HEK293T (cell line): ENCODE measurements at places on chromosomes 12 and 14.

- DNase-seq: no peak
Observed at GRCh38 chr12:120801146-120801545, 75.5 kb downstream of the ACADS start.

GRCh38 chr12:75837700-75838099 is 193.9 kb downstream of the PHLDA1 start:
- DNase-seq: no peak

- DNase-seq: no peak
Observed at GRCh38 chr14:104294983-104295680, 156.7 kb downstream of the KIF26A start.

DNA sequence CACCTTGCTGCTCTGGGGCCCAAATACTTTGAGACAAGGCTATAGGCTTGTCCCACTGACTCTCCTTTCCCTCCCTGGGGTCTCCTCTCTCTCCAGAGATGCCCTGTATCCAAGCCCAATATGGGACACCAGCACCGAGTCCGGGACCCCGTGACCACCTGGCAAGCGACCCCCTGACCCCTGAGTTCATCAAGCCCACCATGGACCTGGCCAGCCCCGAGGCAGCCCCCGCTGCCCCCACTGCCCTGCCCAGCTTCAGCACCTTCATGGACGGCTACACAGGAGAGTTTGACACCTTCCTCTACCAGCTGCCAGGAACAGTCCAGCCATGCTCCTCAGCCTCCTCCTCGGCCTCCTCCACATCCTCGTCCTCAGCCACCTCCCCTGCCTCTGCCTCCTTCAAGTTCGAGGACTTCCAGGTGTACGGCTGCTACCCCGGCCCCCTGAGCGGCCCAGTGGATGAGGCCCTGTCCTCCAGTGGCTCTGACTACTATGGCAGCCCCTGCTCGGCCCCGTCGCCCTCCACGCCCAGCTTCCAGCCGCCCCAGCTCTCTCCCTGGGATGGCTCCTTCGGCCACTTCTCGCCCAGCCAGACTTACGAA is 3.1 kb downstream of the NR4A1 start:
- DNase-seq: no peak

GRCh38 chr12:24839268-24839791 is 109.6 kb downstream of the BCAT1 start:
- no peak for DNase-seq

DNA sequence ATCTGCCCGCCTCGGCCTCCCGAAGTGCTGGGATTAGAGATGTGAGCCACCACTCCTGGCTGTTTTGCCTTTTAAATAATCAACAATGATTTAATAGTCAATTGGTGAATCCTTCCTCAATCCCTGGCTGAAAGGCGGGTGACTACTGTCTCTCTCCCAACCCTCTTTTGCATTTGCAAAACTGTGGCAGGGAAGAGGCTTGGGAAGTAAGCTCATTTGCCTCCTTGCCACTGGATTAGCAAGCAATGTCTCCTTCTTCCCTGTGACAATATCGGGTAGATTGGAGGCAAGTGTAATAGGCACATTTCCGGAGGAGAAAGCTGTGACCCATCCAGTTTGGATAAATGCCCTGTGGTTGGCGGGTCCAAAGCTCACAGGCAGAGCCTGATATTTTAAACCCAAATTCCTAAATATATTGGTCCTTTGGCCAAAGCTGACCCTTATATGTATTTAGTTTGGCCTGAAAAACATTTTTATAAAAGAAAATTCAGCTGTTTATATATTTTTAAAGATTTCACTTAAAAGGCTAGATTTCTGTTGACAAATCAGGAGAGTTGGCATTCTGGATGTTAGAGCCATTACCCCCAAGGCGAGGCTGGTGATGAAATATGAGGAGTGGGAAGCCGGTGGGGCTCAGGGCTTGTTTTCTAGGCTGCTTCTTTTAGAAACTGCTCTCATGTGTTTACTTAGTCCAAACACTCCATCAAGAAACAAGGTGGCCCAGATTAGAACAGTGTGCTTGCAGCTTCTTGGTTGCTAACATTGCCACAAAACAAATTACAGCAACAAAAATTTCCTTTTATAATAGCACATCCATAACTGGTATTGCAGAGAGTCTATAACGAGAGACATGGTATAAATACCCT is 646.9 kb upstream of the TMEM132C start:
- no peak for DNase-seq

- no peak for DNase-seq
Observed at GRCh38 chr14:89356496-89356895, 60.5 kb downstream of the FOXN3 start.

- DNase-seq: no peak
Observed at GRCh38 chr12:73277971-73278370, 1005.8 kb downstream of the TRHDE start.

DNA sequence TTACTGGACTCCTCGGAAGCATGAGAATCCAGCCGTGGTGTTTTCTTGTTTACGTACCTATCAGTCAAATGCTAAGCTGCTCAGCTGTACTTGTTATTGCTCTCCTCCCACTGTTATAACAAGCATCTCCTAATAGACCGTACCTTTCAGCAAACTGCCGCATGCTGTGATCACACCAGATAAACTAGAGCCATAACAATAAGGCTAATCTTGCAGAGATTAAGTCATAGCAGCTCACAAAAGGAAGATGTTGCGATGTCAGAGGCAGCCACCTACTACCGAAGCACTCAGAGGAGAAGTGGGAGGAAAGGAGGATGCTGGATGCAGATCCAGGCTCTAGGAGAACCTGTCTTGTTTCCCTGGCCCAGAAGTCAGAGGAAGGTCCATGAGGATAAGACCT is 196.0 kb downstream of the GALC start:
- DNase-seq: no peak

GRCh38 chr14:105890474-105891220 is 364.3 kb downstream of the TMEM121 start:
- DNase-seq: no peak

- DNase-seq: no peak
Observed at GRCh38 chr12:110528277-110528839, 26.2 kb downstream of the RAD9B start.

GRCh38 chr14:54083549-54084239 is 127.1 kb upstream of the BMP4 start:
- no peak for DNase-seq

- no peak for DNase-seq
Observed at GRCh38 chr12:118126119-118126757, 9.7 kb upstream of the PEBP1 start.

- no peak for DNase-seq
Observed at GRCh38 chr12:114221957-114222630, 183.8 kb downstream of the TBX5 start.

- DNase-seq: no peak
Observed at GRCh38 chr12:27580561-27581330, 56.7 kb downstream of the PPFIBP1 start.

- no peak for DNase-seq
Observed at GRCh38 chr12:94239332-94239993, 91.1 kb downstream of the PLXNC1 start.

DNA sequence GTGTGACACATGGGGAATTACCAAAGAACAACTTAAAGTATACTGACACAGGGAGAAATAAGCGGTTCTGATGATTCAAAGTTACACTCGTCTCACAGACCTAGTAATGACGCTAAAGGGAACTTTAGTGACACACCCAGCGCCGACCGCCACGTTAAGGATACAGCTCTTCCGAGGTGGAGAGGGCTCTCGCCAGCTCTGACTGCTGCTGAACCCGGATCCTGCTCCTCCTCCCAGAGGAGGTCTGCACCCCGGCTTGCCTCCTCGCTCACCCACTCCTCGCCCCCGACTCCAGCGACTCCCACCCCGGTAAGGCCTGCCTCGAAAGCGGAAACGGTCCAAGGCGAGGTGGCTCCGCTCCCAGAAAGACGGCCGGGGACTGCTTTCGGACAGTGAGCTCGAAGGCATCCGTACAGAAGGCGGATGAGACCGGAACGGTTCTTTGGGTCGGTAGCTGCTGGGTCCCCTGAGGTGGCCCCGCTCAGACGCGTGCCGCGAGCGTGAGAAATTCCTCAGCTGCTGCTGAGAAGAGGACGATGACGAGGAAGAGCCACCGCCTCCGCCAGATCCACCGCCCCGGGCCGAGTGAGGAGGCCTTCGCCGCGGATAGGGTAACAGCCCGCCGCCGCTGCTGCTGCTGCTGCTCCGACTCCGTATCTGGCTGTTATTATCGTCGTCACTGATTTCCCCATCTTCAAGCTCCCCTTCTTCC is 643 bp downstream of the ZFC3H1 start:
- DNase-seq: peak; percentile 26

- no peak for DNase-seq
Observed at GRCh38 chr14:61150851-61151250, 130.3 kb downstream of the TMEM30B start.

- DNase-seq: no peak
Observed at GRCh38 chr12:103688376-103689063, 101.4 kb downstream of the STAB2 start.

GRCh38 chr12:58969237-58969636 is 48.9 kb upstream of the LRIG3 start:
- DNase-seq: no peak

GRCh38 chr14:23162800-23163199 is 20.7 kb downstream of the SLC7A8 start:
- DNase-seq: no peak

- no peak for DNase-seq
Observed at GRCh38 chr12:49972129-49972528, 618 bp upstream of the AQP6 start.

DNA sequence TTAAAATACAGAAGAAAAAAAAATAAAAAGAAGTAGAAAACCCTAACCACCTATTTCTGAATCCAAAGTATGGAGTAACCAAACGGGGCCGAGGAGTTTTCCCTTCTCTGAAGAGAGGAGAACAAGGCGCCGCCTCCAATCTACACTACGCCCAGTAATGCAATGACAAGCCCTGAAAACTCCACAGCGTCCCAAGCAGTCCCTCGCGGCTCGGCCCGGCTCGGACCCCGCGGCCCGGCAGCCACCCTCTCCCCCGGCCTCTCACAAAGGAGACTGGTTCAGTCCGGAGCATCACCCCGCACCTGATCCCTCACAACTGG is 371 bp downstream of the CHD8 start:
- no peak for DNase-seq

DNA sequence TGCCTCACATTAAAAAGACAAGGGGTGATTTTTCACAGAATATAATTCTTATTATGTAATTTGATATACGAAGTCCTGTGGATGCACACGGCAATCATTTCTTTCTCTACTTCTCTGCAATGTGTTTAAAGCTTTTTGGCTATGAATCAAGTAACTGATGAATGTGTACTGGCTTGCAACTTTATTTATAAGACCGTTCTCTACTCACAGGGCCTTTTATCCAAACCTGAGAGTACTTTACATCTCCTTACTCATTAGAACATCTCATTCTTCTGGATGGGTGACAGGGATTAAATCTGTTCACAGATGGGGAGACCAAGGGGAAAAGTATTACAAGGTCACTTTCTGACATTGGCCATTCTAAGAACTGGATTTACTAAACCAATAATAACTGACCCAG is 215.8 kb upstream of the DIO2 start:
- DNase-seq: no peak

DNA sequence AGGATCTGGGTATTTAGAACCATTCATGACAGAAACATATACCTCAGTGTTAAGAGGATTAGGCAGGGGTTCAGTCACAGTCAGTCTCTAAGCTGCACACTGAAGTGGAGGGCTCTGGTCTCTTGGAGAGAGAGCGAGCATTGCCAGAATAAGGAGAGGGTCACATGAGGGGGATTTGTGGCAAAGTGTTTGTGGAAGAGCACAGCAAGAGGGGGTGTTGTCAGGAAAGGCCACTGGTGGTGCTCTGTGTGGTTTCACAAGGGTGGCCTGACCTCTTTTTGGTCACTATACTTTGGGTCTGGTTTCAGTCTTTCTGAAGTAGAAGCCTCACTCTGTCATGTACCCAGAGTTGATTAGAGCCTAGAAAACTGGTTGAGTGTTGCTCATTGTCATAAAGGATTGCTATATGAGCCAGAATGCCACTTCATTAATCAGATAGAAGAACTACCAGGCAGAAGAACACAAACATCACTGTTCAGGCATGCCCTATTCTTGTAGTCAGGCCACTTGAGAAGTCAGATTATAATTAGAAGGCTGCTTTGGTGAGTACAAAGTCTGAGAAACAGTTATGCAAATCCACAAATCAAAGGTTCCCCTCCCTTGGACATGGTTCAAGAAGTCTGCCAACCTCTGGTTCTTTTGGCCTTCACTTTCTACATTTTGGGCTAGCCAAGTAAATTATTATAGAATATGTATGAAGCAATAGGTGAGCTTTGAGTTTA is 8.4 kb downstream of the TMEM19 start:
- DNase-seq: no peak

- no peak for DNase-seq
Observed at GRCh38 chr12:46382408-46382963, 9.9 kb upstream of the SLC38A2 start.

DNA sequence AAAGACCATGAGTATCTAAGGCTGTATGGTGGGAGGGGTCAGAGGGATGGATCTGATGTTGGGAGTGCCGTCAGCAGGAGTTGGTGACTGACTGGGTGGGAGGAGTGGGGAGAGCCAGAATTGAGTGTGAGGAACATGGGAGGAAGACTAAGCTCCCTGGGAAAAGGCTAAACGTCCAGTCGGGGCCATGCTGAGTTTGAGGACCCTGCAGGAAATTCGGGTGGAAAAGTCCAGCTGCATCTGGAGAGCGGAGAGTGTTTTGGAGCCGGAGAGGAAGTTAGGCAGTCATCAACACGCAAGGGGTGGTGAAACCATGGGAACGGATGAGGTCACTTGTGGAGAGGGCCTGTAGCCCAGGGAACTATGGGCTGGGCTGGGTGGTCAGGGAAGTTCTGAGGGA is 60.9 kb downstream of the ELK3 start:
- no peak for DNase-seq

DNA sequence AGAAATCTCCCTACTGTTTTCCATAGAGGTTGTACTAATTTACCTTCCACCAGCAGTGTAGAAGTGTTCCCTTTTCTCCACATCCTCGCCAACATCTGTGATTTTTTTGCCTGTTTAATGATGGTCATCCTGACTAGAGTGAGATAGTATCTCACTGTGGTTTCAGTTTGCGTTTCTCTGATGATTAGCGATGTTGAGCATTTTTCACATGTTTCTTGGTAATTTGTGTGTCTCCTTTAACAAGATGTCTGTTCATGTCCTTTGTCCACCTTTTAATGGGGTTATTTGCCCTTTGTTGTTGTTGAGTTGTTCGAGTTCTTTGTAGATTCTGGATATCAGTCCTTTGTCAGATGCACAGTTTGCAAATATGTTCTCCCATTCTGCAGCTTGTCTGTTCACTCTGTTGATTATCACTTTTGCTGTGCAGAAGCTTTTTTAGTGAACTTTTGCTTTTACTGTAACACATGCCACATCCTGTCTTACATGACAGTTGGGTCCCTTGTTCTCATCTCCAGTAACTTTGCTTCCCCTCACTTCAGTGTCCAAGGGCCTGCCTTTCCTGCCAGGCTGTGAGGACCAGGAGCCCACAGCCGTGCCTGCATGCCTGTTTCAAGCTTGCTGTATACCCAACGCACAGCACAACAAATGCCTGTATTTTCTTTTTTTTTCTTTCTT is 64.9 kb downstream of the SPRING1 start:
- no peak for DNase-seq

DNA sequence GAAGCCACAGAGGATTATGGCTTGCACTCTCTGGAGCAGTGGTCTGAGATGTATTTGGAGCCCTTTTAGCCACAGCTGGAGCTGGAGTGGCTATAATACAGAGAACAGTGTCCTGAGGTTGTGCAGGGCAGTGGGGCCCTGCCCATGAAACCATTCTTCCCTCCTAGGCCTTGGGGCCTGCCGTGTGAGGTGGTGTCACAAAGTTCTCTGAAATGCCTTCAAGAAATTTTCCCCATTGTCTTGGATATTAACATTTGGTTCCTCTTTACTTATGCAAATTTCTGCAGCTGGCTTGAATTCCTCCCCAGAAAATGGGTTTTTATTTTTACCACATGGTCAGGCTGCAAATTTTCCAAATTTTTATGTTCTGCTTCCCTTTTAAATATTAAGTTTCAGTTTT is 79.3 kb downstream of the UNC79 start:
- DNase-seq: no peak
